GM03348 (cell line): ENCODE measurements at places on chromosomes 2 and 18.

GRCh38 chr18:13239171-13239956 is 20.8 kb downstream of the LDLRAD4 start:
- no peak for DNase-seq

GRCh38 chr2:137689549-137689948 is 274.7 kb upstream of the HNMT start:
- no peak for DNase-seq

DNA sequence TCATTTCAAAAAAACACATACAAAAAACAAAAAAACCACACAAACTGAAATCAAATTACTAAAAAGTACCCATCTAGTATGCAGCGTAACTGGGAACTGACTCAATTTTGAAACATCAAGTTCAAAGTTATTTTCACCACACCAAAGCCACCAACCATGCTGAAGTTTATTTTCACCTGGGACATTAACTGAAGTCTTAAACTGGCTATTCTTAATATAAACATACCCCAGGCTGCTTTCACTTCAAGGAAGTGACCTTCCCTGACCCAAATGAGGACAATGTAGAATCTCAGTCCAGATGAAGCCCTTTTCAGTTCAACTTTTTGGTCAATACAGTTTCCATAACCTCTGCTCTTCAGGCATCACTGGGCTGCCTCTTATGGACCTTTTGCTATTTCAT is 84.6 kb downstream of the PIGN start:
- DNase-seq, result no peak

GRCh38 chr2:17441790-17442189 is 76.5 kb downstream of the RAD51AP2 start:
- no peak for DNase-seq

GRCh38 chr18:70068981-70069380 is 121.3 kb upstream of the CD226 start:
- DNase-seq, result no peak

DNA sequence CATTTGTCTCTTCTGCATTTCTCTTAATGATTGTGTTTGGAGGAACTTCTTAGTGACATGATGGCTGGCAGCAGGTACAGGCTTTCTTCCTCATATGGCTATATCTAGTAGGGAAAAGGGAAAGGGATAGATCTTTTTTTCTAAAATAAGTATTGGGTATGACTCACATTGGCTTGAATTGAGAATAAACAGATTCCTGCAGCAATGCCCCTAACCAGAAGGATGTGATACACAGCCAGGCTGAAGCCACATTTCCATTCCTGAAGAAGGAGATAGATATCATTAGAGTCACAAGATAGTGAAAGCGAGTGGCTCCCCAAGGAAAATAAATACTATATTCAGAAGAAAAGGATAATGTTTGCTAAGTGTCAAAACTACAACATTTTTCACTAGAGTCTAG is 61.1 kb downstream of the VWC2L start:
- DNase-seq, result no peak
